ENCODE measurements at places on chromosomes 7 and 10.

- DNase-seq = no peak
These were observed 490.0 kb upstream of the LRRN3 start for GRCh38 chr7:110600956-110601355.

DNA sequence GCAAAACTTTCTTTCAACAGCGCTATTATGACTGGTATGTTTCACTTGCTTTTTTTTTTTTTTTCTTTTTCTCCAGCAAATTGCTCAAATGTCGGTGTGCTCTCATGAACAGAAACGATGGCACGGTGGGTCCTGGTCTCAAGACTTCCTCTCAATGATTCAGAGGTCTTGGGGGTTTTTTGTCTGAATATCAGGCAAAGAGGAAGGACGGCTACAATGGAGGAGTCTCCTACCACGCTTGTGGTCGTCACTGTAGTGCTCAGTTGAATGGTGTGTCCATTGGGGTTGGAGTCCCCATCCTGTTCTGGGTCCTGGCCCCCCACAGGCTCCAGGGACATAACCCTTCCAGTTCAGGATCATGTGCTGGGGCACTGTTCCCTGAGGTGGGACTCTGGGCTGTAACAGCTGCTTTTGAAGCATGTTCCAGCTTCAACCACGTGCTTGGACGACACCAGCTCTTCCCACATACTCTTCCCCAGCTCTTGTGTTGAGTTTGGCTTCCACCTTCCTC is 266.7 kb upstream of the KLF6 start:
- no peak for DNase-seq

GRCh38 chr10:34996843-34997242 is 93.3 kb downstream of the CUL2 start:
- peak; percentile 91 for DNase-seq

- DNase-seq = no peak
These were observed 22.4 kb downstream of the GALNTL5 start for GRCh38 chr7:151978616-151979015.

- no peak for DNase-seq
These were observed 31.2 kb downstream of the JCAD start for GRCh38 chr10:30028006-30028737.

DNA sequence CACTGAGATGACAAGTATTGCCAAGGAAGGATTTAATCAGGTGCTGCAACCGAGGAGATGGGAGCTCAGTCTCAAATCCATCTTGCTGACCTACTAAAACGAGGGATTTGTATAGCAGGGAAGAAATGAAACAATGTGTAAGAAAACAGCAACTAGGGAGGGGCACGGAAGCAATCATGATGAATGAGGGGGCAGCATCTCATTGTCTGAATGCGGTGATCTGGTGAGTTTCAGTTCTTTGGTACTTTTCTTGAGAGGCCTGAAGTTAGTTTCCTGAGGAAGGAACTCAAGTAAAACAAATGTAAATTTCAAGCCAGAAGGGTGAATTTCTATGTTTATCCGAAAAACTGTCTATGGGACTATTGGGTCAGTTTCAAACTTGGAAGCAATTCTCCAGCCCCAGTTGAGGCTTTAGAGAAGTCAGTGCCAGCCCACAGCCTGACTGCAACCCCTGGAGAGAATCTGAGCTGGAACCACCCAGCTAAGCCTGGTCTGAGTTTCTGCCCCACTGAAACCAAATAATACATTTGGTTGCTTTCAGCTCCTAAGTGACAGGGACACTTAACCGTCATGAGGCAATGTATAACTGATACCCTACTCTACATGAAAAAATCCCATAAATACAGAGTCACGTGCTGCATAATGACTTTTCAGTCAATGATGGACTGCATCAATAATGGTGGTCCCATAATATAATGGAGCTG is 45.8 kb upstream of the TNS3 start:
- DNase-seq = no peak

GRCh38 chr7:84546403-84546802 is 351.8 kb upstream of the SEMA3A start:
- no peak for DNase-seq

- DNase-seq = no peak
These were observed 257.9 kb downstream of the PRPF18 start for GRCh38 chr10:13844651-13845050.

GRCh38 chr7:70143075-70144044 is 545.1 kb downstream of the AUTS2 start:
- DNase-seq = no peak

- no peak for DNase-seq
These were observed 34.5 kb downstream of the FRMD4A start for GRCh38 chr10:14296065-14296709.

- no peak for DNase-seq
These were observed 424.3 kb downstream of the RPS24 start for GRCh38 chr10:78457804-78458482.

DNA sequence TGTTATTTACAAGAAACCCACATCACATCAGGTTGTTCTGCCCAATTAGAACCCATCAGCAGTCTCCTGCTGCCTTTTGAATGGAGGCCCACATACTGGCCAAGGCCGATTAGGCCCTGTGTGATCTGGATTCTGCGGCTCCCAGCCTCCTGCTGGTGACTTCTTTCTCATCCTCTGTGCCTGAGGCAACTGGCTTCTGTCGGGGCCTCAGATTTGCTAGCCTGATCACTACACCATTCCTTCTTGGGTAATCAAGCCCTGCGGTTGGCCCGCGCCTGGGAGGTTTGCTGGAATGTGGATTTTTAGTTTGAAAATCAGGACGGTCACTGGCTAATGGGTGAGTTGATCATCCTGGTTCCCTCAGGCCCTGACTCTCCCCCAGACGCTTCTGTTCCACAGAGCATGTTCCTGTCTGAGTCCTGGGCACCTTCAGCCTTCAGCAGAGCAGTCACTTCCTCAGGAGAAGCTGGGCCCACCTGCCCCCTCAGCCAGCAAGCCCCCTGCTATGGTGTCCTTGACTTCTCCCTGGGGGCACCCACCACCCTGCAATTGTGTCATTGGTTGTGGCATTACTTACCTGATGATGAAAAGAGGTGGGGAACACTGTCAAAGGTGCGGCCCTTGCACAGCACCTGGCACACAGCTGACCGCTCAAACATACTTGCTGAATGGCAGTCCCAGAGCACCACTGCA is 207.6 kb downstream of the PHTF2 start:
- DNase-seq = no peak

DNA sequence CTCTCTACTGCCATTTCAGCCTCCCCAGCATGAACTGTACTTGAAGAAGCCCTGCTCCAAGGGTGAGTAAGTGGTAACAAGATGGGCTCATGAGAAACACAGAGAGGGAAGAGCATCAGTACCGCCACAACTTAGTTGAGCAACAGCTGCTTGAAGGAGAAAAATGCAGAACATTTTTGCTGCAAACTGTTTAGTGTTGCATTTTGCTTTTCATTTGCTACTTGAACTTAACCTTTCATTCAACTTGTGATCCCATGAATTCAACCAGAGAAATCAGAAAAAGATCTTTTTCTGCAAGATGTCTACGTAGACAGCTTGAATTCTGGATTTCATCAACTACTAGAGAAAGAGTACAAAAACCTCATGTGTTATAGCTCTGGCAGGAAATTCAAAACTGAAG is 40.7 kb downstream of the ANK3 start:
- no peak for DNase-seq
